ENCODE measurements at places on chromosomes 1 and 21. TPM values are rescaled to one million over a fixed set of nuclear protein-coding genes. Genes with fewer than 3 reads are reported as not detected.

Gene TMEM82
- total RNA-seq = 17.5 TPM

Gene ANKRD45
- total RNA-seq = 0.15 TPM

DNA sequence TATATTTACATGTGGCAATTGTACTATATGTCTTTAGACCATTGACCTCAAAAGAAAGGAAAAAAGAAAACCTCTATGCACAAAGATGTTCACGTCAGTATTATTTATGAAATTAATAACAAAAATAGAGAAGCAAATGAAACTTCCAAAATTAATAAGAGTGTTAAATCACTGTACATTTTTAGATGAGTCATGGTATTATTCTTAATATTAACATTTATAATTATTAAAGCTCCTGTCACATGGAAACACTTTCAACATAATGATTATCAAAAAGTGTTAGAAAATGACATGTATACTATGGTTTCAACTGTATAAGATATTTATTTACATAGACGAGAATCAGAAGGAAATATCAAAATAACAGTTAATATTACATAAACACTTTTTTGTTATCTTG is 324.9 kb upstream of the RUNX1 start:
- H3K27me3 ChIP-seq = no peaks in the 10 kb centered on the region
- no peak for DNase-seq
- H3K4me1 ChIP-seq = no peaks in the 10 kb centered on the region
- H3K36me3 ChIP-seq = no peaks in the 10 kb centered on the region
- H3K27ac ChIP-seq = no peak overlapping the region

Gene SLC16A4
- 3.6 TPM for total RNA-seq

- H3K36me3 ChIP-seq = peaks cover 77% of the 10 kb centered on the region
- DNase-seq = no peak
- H3K27ac ChIP-seq = no peak overlapping the region
Observed at GRCh38 chr1:160325252-160325651, 17.8 kb downstream of the COPA start.

Gene EPHA2
- 8.1 TPM for total RNA-seq

Gene C21orf91
- 3.6 TPM for total RNA-seq

DNA sequence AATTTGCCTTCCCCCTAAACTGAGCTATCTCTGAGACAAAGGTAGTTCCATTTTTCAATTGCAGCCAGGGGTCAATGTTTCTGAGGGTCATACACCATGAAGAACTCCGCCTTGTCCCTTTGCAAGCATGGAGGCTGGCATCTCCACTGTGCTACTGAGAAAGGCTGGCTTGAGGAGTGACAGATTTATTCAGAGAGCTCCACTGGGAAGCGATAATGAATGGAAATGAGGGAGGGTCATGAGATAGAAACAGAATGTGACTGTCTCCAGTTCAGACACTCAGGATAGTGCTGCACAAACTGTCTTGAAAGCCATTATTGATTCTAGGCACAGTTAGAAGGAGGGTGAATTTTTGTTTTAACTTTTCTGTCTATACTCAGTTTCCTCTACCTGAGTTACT is 197.5 kb downstream of the ZNF326 start:
- H3K36me3 ChIP-seq = no peaks in the 10 kb centered on the region
- no peaks in the 10 kb centered on the region for H3K4me1 ChIP-seq
- no peaks in the 10 kb centered on the region for H3K27me3 ChIP-seq

Gene MED8
- 21.7 TPM for total RNA-seq

GRCh38 chr1:64051796-64052195 is 151.6 kb upstream of the UBE2U start:
- no peaks in the 10 kb centered on the region for H3K27me3 ChIP-seq
- H3K27ac ChIP-seq = no peak overlapping the region
- H3K36me3 ChIP-seq = no peaks in the 10 kb centered on the region
- H3K4me1 ChIP-seq = no peaks in the 10 kb centered on the region
- DNase-seq = no peak
- H3K4me3 ChIP-seq = no peak overlapping the region

Measured in right lobe of liver (tissue), 6 donors.